ENCODE measurements at places on chromosomes 4 and X.

- DNase-seq: no peak
These were observed 136.5 kb upstream of the GALNTL6 start for GRCh38 chr4:171676555-171677215.

DNA sequence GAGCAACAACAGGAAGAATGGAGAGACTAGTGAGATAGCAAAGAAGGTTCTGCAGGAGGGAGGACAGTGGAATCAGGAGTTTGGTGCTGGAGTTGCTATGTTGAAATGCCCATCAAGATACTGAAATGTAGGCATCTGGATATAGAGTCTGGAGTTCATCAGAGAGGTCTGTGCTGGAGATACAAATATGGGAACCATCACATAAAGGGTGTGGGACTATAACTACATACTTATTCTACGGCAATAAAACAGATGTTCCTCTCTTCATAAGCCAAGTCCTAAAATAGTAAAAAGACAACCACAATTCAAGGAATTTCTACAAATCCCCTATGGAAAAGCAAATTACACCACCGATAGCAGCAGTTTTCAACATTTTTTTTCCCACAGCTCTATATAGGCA lies 1.6 kb downstream of the MED14 start:
- DNase-seq: no peak

DNA sequence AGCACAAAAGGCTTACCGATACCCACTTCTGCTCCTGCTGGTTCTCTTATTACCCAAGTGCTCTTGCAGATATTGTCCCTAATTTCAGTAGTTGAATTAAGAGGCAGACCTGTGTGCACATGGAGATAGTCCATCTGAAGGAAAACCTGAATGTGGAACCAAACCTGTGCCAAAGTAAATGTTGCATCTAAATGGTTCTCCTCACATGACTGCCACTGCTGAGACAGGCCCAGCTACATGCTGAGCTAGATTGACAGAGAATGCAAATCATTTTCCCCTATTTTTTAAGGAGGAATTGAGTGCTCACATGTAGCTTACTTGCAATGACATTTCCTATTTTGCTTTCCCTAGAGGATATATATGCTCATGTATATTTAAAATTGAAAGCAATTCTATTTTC lies 609.1 kb upstream of the TECRL start:
- no peak for DNase-seq

- no peak for DNase-seq
These were observed 25.3 kb downstream of the STARD8 start for GRCh38 chrX:68672581-68673318.

- DNase-seq: peak; percentile 59
These were observed 8.6 kb upstream of the PDHA1 start for GRCh38 chrX:19334945-19335626.

- DNase-seq: no peak
These were observed 60.1 kb downstream of the SH3RF1 start for GRCh38 chr4:169210504-169211118.

DNA sequence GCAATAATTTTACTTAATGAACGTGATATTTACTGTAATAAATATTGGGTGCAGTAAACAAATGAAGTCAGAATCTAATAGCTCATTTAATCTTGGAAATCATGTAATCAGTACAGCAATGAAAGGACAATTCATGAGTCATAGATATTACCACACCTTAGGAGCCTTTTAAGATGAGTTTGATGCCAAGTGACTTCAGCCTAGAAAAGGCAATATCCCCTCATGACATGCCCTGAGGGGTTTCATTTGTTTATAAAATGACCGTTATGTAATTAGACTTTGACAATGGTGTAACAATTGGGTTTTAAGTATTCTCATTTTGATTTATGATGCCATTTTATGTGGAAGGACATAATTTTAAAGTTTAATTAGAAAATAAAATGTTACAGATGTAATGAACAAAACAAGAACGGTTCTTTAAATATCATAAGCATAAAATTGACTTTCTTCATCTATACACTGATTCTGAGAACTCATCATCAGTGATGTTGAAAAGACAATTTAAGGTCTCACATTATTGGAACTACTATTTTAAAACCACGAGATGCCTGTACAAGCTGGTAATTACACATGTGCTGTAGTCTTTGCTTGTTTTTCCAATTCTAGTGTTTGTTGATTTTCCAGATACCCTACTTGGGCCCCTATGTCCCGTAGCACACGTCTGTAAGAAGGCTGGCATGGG lies 5.0 kb downstream of the FGF2 start:
- peak; percentile 41 for DNase-seq

- no peak for DNase-seq
These were observed 17.4 kb upstream of the EIF4E start for GRCh38 chr4:98946359-98946758.

DNA sequence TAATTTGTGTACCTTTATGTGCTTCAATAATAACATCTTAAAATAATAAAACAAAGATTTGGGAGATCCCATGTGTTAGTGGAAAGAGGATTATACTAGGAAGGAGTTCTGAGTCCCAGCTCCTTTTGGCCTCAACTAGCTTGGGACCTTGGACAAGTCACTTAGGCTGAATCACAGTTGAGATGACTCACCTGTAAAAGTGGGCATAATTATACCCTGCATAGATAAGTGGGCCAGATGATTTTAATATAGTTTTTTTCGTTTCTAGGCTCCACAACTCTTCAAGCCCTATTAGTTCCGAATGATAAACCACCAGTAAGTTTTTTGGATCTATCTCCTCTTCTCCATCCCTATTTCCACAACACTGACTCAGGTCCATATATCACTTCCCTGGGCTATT lies 131.8 kb downstream of the ENOX2 start:
- no peak for DNase-seq

GRCh38 chrX:103678199-103678993 lies 8.1 kb downstream of the MORF4L2 start:
- DNase-seq: no peak

DNA sequence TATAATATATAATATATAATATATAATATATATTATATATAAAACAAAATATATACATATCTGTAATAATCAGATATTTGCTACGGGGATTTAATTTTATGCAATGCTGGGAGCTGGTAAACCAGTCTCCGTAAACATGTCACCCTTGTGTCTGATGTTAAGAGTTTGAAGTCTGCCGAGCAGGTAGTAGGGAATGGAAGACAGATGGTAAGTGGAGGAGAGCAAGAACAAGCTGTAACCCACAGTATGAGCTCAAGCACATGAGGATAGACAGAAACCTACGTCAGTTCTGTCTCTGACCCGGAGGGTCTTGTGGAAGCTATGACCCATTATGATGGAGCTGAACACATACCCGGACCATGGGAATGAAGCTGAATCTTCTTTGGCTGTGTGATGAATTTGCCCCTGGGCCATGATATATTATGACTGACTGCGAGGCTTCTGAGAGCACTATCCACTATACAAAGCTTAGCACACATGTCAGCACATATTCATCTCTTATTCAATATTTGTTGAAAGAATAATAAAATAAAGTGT lies 46.2 kb downstream of the TIGD2 start:
- no peak for DNase-seq

DNA sequence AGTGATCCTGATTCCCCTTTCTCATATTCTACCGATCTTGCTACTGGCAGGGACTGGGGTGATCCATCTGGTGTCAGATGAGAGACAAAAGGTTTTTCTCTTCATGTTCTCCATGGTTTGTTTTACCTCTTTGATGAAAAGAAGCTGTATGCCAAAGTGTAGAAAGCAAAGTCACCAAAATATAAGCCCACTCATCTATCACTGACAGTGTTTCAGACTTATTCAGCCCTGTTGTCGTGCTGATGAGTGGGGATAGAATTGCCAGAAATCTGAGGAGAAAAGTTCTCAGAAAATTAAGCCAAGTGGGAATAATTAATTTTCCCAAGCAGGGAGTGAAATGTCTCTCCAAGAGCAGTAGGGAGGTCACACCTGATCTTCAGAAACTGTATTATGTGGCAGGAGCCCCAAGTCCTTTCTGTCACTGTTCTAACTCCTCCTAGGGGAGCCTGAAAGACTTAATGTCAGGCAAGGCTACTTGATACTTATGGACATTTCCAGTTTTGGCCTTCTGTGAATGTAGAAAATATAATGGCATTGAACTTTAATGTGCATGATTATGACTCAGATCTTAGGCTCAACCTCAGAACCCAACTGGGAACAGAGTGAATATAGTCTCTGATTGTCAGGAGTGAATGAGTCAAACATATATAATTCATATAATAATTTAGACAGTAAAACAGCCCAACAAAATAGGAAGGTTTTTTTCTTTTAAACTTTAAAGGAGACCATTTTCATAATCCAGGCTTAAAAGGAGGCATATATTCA lies 298.1 kb downstream of the ANKRD50 start:
- DNase-seq: no peak

DNA sequence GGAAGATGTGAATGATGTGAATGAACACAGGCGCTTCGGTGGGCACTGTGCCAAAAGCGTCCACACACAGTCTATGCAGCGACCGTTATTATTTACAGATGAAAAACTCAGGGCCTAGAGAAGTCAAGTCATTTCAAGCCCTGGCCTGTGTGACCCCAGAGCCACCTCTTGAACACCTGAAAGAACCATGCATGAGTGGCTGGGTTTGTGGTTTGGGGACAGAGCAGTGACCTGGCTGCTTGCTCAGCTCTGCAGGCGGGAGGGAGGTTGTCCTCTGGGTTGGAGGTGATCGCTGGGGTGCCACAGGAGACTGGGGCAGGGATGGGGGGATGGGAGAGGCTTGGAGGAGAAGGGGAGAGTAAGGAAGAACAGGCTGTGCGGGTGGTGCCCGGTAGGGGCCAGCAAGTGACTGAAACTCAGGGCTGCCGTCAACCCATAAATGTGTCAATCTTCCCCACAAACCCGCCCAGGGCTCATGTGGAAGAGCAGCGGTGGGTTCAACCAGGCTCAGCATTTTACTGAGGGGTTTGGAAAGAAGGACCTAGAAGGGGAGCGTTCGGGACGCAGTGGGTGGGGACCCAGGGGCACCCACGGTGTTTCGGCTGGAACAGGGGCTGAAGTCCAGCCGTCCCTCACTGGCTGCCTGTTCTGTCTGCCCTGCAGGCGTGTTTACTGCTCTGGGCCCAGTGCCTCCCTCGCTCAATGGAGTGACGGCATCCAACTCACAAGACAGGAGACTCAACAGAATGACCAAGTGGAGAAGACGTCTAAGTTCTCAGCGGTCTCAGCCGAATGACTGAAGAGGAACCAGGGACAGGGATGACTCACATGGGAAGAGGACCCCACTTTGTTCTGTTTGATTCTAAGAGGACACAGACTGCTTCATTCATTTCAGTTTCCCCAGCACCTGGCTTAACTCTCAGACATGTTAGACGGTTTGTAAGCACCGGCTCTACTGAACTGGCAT lies 167.8 kb downstream of the AFAP1 start:
- no peak for DNase-seq

DNA sequence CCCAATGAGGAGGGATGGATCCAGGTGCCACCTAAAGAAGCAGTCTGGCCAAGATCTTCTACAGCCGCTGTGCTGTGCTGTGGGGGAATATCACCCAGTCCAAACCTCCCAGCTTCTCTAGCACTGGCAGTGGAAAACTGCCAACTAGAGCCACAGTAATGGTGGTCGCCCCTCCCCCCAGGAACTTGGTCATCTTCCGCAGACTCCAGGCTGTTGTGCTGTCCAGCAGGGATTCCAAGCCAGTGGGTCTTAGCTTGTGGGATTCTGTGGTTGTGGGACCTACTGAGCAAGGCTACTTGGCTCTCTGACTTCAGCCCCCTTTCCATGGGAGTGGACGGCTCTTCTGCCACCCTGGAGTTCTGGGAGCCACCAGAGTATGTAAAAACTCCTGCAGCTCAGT lies 18.2 kb downstream of the GPRASP1 start:
- DNase-seq: no peak

- peak; percentile 35 for DNase-seq
These were observed 793.6 kb upstream of the INTU start for GRCh38 chr4:126838941-126839679.

DNA sequence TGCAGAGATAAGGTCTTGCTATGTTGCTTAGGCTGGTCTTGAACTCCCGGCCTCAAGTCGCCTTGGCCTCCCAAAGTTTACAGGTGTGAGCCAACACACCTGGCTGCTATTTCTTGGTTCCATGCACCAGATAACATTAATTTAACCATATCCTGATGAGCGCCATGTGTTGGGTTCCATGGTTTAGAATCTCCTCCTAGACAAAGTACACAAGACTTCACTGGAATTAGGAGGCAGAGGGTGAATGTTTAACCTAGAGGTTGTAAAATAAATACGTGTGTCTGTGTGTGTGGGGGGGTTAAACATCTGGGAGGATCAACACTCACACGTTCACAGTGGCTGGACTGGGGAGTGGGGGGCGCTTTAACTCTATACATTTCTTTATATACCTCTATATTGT lies 32.4 kb upstream of the SORCS2 start:
- no peak for DNase-seq

GRCh38 chr4:184190711-184191110 lies 27.0 kb downstream of the ENPP6 start:
- no peak for DNase-seq

GRCh38 chrX:93874554-93874953 lies 200.5 kb downstream of the FAM133A start:
- DNase-seq: peak; percentile 1

DNA sequence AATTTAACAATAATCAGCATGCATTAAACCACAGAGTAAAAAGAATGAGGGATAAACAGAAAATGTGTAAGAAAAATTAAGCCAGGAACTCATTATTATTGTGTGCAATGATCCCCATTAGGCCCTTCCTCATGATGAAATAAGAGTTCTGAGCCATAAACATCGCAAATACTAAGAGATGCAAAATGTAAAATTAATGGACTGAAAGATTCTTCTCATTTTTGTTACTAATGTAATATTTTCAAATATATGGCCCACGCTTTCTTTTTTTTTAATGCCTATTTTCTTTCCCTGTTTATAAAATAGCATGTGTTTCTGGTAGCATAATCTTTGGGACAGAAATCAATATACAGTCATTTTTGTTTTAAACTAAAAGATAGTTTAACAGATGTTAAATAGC lies 281.0 kb downstream of the PDGFC start:
- DNase-seq: no peak

DNA sequence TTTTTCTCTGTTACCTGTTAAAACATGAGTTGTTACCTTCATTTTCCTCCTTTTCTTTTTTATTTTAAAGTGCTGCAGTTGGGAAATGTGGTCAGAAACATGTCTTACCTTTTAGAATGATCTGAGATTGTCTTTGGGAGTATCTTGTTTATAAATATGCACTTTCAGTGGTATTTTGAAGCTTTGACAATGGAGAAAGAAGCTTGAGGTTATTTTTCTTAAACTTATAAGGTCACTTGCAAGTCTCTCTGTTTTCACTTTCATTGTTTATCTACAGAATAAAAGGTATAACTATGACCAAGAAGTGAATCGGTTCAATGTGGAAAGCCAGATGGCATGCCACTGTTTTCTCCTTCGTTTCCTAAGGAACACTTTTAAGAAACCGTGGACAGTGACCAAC lies 167.5 kb upstream of the SLC7A11 start:
- no peak for DNase-seq

DNA sequence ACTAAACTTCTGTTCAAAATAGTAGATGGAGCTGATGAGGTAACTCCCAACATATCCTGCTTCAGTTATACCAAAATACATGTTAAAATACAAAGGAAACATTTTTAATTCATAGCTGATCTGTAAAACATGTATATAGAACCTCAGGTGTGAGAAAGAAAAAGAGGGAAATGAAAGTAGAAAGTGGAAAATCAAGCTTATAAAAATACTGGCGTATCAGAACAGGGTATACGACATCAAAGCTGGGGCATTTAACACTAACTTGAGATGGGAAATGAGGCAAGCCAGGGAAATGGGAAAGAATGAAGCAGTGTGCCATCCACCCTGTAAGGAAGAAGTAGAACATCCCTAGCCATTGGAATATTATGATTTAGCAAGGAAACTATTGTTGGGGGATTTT lies 767.5 kb downstream of the DMD start:
- no peak for DNase-seq

- peak; percentile 44 for DNase-seq
These were observed 19.5 kb upstream of the PCSK1N start for GRCh38 chrX:48854898-48855297.

Measured in choroid plexus epithelial cell (primary cell).